Activated CD4-positive, alpha-beta T cell treated with anti-CD3 and anti-CD28 coated beads, Interleukin-10, Interleukin-2, amounts not matched to agents 100 ng/mL and 50 ng/mL, durations not matched to agents 16 hours and 8 hours (primary cell): ENCODE measurements at places on chromosomes 4 and X.

DNA sequence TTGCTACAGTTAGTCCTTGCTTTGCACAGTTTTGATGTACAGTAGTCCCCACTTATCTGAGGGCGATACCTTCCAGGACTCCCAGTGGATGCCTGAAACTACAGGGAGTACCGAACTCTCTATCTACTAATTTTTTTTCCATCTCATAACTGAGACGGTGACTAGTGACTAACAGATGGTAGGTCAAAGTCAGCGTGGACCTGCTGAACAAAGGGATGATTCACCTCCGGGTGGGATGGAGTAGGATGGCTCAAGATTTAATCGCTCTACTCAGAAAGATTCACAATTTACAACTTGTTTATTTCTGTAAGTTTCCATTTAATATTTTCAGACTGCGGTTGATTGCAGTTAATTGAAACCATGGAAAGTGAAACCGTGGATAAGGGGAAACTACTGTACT, 655.8 kb downstream of the ZNF674 start:
- DNase-seq: no peak

- no peak for DNase-seq
Measured at GRCh38 chr4:68589790-68590189, 13.7 kb upstream of the UGT2B17 start.

DNA sequence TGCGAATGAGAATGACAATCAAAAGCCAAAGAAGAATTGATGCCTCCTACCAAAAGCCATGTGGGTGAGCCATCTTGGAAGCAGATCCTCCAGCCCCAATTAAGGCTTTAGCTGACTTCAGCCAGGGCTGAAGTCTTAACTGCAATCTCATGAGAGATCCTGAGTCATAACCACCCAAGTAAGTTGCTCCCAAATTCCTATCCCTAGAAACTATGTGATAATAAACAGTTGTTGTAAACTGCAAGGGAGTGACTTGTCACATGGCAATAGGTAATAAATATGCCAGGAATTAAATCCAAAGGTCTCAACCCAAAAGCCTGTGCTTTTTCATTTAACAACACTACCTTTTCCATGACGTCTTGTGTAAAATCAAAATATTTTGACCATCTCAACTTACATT, 154.2 kb upstream of the TBL1X start:
- DNase-seq: no peak

DNA sequence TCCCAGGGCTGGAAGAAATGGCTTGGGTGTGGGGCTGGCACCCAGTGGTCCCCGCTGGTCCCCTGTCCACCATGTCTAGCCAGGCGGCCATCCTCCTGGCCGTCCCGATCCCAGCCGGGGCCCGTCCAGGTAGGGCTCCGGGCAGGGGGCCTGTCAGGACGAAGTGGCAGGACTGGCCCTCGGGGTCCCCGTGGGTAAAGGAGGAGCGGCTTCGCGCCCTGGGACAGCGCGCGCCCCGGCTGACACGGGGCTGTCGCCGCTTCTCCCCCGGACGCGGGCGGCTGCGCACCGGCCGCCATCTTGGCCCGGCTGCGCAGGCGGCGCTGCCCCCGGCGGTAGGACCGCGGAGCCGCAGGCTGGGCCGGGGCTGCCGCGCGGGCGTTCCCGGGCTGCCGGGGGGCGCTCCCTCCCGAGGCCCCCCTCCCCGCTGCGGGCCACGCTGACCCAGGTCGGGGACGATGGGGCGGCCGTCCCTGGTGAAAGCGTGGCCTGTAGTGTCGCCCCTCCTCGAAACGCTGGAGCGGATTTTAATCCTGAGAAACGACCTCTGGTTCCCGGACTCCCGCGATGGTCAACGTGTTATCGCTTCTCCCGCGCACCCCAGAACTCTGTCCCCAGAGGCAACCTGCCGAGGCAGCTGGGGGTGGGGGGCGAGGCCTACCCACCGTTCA, 60.4 kb upstream of the BCOR start:
- DNase-seq: no peak

GRCh38 chr4:21181716-21182115, 481.5 kb downstream of the PACRGL start:
- no peak for DNase-seq

- no peak for DNase-seq
Measured at GRCh38 chr4:1462768-1463075, 56.5 kb upstream of the NKX1-1 start.

GRCh38 chrX:1411326-1411725, 19.4 kb upstream of the SLC25A6 start:
- no peak for DNase-seq

GRCh38 chr4:79847411-79847810, 225.6 kb downstream of the ANTXR2 start:
- DNase-seq: no peak

DNA sequence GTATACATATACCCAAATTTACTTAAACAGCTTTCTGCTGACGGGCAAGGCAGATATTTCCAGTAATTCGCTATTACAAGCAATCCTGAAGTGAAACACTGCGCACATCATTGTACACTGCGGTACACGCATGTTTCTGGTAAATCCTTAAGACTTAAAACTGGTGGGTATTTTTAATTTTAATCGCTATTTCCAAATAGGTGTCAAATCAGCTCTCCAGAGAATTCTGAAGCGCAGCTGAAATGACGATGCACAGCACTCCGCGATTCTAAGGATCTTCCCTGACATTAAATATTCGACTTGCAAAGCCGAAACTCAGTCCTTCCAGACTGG, 361 bp downstream of the TMEM128 start:
- DNase-seq: no peak

DNA sequence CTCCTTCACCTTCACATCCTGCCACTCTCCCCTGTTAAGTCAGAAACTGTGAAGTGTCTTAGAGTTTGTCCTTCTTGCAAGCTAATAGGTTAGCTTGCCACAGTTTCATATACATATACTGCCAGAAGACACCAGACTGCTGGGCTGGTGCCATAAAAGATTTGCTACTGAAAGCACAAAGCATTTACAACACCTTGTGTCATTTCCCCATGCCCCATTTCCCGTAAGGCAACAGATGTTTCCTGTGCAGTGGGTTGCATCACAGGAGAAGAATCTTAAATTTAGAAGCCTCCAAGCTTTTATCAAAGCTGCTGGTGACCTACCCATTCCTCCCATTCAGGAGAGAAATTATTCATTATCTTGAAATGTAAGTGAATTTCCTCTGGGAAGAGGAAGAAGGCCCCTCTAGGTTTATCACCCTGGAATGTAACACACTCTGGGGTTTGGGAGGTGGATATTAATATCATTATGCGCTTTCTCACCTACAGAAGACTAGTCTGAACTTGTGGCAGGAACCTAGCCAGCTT, 34.5 kb upstream of the RAB33B start:
- DNase-seq: peak; percentile 52

DNA sequence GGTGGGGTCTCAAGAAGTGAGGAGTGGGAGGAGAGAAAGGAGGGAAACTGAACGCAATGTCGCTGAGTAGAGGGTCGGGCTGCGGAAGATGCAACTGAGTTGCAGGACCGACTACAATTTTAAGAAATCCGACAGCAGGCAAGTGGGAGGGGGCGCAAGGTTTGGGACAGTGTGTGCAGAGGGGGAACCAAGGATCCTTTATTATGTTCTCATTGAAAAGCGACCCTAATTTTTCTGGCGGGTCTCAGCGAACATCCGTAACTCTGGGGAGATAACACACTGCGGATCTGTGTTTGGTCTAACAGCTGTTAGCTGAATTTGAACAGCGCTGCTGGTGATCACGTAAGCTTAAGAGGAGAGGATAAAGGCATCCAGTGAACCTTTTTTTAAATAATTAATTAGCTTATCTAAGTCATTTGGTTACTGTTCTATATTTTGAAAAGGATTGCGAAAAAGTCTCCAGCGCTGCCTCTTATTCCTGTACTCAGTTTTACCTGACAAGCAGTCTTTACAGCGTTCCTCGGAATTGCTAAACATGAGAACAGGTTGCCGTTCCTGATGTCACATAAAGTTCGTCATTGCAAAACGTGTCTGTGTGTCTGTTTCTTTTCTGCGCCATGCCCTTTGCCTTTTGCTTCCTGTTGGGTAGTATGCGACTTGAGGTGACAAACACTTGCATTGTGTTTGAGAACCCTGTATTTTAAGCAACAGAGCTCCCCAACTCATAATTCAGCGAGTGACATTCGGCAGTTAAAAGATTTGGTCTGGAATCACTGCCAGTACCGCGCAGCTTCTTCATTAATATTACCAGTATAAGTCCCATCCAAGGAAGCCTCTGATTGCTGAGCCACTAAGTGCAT, 1.3 kb downstream of the HTR2C start:
- DNase-seq: no peak

- DNase-seq: no peak
Measured at GRCh38 chr4:3421470-3421869, 20.3 kb upstream of the HGFAC start.

DNA sequence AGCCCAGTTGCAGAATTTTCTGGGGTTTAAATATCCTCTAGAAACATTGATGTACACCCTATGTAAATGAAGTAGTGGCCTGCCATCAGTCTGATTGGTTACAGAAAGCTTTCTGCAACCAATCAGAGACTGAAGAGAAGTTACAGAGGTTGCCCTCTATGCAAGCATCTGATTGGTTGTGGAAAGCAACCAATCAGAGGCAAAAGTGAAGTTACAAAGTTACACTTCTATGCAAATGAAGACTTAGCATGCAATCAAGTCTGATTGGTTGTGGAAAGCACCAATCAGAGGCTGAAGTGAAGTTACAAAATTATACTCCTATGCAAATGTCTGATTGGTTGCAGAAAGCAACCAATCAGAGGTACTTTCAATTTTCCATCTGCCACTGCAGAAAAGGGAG, 51.9 kb upstream of the USP9X start:
- no peak for DNase-seq

DNA sequence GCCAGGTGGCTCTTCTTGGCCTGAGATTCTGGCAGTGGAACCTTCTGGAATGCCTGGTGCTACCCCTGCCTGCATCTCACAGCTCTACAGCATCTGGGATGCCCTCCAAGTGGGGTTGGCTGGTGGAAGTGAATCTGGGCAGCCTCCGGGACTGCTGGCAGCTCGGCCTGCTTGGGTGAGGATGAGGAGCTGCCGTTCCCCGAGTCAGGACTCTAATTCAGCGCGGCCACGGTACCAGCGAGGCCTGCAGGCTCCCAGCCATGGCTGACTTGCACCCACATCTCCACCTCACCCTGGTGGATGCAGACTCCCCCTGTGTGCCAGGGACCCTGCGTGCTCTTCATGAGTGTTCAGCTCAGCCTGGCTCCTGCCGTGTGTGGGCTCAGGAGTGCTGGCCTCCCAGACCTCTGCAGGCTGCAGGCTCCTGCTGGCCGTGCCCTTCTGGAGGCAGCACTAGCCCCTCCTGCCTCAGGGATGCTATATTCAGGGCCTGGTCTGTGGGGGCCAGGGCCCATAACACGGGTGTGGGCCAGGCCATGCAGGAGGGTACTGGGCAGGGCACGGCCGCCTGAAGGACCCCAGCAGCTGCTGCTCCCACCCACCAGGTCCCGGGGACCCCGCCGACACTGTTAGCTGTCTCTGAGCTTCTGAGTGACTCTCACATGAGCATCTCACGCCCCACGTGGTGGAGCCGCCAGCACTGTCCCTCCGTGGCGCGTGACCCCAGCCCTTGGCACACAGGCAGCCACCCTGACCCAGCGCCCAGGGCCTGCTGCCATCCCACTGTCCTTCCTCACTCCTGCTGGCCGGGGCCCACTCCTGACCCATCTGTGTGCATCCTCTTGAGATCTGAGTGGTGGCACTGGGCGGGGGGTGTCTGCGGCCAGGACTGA, 10.6 kb downstream of the UVSSA start:
- no peak for DNase-seq

- DNase-seq: peak; percentile 20
Measured at GRCh38 chr4:183936574-183937345, 31.7 kb downstream of the STOX2 start.

GRCh38 chr4:148239494-148239985, 202.7 kb downstream of the NR3C2 start:
- DNase-seq: no peak

- no peak for DNase-seq
Measured at GRCh38 chr4:183384516-183384915, 59.9 kb upstream of the CDKN2AIP start.

DNA sequence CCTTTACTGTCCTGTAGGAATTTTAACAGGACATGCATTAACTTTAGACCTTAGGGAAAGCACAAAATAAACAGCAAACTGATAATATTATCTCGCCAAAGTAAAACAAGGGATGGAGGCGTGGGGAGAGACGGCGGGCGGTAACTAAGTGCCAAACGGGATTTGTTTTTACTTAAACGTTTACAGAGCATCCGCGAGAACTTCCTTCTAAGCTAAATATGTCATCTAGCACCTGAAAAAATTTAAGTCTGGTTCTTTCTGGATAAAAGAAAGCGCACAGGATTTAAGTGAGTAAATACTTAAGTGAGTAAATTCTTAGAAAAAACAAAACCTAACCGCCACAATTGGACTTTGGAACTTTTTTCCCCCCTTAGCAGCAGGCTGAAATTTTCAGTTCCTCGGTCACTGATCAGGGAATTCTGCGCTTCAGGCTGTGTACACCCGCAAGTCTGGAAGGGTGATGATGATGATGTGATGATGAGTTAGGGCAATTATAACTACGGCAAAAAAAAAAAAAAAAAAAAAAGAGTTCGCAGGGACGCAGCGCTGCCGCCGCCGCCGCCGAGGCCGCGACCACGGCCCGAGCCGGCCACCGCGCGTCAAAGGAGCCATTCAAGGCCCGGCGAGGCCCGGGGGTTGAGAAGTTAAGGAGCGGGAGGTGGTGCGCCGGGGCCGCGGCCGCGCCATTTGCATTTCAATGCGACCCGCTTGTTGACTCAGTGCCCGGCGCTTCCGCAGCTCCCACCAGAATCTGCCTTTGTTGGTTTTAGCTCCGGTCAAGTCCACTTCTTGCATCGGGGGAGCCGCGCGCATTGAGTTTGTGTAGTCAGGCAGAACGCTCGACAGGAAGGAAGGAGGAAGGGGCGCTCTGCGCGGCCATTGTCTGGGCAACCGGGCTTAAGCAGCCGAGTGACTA, 108.8 kb downstream of the SPRY1 start:
- DNase-seq: peak; percentile 22

DNA sequence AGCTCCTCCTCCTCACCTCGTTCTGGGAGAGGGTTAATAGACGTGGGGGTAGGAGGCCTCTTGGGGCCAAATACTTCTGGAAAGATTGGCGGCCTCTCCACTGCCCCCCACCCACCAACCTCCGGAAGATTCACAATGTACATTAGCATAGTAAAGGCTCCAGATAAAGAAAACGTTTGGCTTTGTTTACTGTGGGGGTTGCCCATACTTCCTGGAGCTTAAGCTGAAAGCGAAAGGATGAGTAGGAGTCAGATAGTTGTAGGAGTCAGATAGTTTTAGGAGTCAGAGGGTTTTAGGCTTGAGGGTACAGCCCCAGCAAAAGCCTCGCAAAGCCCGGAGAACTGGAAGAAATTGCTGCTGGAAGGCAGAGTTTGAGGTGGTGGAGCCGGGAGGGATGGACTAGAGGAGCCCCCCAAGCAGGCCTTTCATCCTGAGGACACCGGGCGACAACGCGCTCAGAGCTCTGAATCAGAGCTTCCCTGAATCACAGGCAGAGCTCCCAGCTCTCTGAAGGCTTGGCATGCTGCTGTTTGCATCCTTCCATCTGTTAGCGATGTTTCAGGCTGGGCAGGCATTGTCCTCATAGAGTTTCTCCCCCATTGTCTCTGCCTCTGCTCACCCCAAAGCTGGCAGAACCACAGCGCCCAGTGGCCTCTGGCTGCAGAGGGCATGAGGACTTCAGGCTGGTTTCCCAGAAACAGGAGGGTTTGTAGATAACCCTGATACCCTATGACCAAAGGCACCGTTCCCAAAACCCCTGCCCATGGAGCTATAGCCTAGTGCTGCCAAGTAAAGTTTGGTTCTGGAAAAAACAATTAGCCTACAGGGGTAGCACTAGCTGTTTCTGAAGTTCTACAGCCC, 280.7 kb downstream of the BCOR start:
- peak; percentile 65 for DNase-seq
